ENCODE measurements at places on chromosomes 3 and 15.

DNA sequence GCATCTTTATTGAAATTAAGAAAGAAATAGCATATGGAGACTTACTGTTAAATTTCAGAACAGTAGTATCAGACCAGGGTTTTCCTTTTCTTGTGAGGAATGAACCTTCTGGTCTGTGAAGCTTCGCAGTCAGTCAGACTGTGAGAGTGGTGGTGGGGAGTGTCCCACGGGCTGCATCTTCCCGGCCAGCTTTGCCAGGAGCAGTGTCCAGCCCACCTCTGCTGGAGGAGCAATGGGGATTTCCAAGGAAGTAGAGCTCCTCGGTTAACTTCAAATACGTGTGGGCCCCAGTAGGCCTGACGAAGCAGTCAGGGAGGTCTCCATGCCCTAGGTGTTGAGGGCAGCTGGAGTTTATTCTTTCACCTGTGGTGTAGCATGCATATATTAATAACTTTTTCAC lies 40.9 kb upstream of the FBXL22 start:
- DNase-seq = no peak

GRCh38 chr15:38307861-38308641 lies 55.4 kb downstream of the SPRED1 start:
- no peak for DNase-seq

DNA sequence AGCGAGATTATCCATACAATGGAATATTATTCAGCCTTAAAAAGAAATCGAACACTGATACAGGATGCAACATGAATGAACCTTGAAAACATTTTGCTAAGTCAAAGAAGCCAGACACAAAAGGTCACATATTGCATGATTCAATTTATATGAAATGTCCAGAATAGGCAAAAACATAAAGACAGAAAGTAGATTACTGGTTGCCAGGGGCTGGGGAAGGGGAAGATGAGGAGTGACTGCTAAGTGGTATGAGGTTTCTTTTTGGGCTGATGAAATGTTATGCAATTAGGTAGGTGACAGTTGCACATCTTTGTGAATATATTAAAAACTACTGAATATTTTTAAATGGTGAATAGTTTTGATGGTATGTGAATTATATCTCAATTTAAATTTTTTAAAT lies 38.3 kb downstream of the LRRFIP2 start:
- DNase-seq = no peak

- no peak for DNase-seq
Observed at GRCh38 chr3:129601713-129602112, 4.8 kb downstream of the PLXND1 start.

GRCh38 chr3:165390166-165390565 lies 194.0 kb upstream of the SLITRK3 start:
- no peak for DNase-seq

DNA sequence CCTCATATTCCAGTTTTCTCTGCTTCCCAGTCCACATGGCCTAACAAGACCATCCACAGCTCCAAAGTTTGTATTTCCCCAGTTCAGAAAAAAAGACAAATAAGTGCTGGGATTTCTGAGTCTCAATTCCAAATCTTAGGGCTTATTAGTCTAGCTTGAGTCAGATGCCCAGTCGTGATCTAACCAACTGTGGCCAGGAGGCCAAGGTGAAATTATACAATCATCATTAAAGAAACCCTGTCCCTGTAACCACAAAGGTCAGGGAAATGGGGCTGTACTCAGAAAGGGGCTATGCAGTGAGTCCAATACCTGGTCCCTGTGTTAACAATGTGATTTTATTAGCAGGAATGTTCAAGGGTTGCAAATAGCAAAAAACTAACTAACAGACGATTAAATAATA lies 40.5 kb upstream of the MITF start:
- no peak for DNase-seq

- DNase-seq = no peak
Observed at GRCh38 chr15:53462651-53463050, 296.8 kb downstream of the WDR72 start.

DNA sequence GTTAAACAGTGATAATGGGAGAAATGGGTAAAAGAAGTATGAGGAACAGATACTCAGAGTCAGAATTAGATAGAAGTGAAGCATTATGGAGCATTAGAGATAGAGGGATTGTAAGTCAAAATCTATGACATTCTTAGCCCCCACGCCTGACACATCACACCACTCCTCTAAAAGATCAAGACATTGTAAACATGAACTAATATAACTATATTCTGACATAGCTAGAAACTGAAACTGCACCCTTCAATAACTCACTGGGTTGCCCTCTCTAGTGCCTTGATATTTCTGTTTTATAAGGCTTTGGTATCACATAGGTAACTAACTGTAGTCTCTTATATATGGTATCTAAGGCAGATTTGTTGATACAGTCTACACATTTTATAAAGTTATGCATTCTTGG lies 684.3 kb upstream of the DPPA4 start:
- DNase-seq = no peak

DNA sequence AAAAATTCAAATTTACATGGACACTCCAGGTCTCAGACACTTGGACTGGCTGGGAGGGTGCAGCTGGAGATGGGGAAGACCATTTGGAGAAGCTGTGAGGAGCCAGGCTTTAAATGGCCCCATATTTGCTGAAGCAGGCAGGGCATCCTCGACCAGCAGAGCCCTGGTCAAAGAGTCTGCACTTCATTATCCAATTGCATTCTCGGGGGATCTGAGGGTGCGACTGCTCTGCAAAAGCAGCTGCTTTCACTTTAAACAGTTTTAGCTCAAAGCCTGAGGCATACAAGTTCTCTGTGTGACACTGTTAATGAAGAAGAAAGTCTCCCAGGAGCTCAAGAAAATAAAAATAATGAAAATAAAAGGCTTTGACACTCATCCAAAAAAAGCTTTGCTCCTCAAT lies 98.0 kb upstream of the SLC25A36 start:
- DNase-seq = no peak

DNA sequence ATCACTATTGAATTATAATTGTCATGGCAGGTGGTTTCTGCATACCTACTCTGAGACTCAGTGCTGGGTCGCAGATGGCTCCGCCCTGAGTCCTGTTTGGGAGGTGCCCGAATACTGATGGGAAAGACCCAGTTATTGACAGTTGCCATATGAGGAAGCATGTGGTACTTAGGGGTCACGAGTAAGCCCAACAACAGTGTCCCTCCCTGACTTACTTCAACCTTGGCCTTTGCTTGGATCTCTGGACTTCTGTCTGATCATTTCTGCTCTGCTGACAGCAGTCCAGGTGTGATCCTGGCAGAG lies 16.8 kb downstream of the MRAS start:
- DNase-seq = no peak

- no peak for DNase-seq
Observed at GRCh38 chr3:124483915-124484470, 246.3 kb upstream of the UMPS start.

GRCh38 chr15:52567871-52568600 lies 794 bp downstream of the ARPP19 start:
- DNase-seq = no peak

DNA sequence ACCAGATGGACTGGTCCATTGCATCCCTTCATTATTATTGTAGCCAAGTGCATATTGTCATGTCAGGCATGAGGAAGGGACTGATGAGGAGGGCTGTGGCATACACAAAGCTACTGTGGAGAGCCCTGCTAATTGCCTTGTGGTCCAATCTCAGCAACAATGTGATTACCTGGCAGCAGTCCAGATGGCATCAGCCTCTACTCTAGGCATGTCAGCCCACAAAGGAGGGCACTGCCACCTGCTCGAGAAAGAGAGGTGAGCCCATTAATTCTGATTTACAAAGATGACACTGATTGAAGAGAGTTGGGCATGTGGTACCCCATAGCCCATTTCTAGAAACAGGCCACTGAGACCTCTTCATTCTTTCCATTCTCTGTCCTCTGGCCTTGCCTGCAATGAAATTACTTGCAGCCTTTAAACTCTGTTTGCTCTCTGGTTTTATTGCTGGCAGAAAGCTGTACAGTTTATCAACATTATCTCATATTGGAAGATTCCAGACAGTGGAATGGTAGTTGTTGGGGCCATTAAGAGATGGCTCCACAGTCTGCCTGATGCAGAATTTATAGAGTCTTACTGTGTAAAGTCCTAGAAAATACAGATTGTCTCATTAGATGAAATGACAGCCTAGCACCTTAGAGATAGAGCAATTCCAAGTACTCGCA lies 307.7 kb downstream of the ARPP21 start:
- DNase-seq = no peak

GRCh38 chr15:63288778-63289378 lies 11.5 kb downstream of the APH1B start:
- no peak for DNase-seq

- DNase-seq = no peak
Observed at GRCh38 chr3:23761440-23761896, 44.3 kb upstream of the UBE2E1 start.

GRCh38 chr3:128339491-128340012 lies 127.1 kb downstream of the DNAJB8 start:
- no peak for DNase-seq

DNA sequence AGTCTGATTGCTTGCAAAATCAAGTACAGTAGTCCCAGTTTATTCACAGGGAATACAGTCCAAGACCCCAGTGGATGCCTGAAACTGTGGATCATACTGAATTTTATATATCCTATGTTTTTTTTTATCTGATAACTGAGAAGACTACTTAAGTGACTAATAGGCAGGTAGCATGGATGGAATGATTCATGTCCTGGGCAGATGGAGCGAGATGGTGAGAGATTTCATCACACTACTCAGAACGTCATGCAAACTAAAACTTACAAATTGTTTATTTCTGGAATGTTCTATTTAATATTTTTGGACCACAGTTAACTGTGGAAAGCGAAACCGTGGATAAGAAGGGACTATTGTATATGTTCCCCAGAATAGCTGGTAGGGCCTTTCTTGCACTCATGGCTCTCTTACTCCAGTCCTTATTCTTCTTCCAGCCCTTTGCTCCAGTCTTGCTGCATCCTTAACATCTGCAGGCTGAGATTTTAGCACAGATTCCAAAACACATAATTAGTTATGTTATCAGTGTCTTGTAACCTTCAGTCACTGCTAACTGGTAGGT lies 290.0 kb downstream of the ADAMTSL3 start:
- DNase-seq = no peak

DNA sequence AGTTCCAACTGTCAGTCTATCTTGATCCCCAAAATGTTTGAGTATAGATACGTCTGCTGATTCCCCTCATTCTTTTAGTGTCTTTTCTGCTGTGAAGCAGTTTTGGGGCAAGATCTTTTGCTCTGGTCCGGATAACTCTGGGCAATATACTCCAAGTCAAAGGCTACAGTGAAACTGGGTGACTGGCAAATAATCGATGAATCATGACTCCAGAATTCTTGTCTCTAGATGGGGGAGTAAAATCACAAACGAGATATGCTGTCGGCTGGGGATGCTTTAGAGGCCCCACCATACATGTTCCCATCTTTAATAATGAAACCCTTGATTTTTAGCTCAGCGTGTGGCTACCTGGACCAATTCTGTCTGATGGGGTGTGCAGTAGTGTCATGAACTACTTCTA lies 76.5 kb downstream of the KLF13 start:
- DNase-seq = no peak

DNA sequence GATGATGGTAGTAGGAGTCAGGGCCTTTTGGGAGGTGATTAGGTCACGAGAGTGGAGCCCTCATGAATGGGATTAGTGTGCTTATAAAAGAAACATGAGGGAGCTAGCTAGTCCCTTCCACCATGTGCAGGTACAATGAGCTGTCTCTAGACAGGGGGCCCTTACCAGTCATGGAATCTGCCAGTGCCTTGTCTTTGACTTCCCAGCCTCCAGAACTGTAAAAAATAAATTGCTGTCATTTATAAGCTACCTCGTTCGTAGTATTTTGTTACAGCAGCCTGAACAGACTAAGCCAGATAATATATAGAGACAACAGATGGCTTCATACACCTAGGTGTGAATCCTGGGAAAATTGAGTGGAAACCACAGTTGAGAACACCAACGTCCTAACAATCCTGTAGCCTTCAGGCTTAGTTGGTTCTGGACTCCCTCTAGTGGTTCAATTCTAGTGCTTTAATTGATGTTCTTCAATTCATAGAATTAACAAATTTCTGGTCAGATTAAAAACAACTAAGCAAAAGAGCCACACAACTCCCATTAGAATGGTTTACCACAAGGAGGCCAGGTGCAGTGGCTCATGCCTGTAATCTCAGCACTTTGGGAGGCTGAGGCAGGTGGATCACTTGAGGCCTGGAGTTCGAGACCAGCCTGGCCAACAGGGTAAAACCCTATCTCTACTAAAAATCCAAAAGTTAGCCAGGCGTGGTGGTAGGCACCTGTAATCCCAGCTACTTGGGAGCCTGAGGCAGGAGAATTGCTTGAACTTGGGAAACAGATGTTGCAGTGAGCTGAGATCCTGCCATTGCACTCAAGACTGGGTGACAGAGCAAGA lies 21.3 kb upstream of the GATM start:
- DNase-seq = no peak

GRCh38 chr15:33934921-33935320 lies 33.4 kb upstream of the CHRM5 start:
- no peak for DNase-seq
